ENCODE measurements at places on chromosomes 13 and 19.

DNA sequence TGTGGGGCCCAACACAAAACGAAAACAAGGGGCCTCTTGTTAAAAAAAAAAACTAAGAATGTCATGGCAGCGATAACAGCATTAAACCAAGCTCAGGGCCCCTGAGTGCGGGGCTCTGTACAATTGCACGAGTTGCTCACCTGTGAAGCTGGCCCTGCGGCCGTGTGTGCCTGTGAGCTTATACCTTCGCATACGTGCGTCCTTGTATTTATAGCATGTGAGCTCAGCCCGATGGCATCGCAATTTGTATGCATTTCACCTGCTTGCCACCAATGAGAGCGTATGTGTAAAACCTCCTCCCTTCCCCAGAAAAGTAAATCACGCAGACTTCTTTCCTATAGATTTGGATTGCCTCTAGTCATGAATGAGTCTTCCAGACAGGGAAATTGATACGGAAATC is 17.1 kb downstream of the HNRNPM start:
- H3K4me3 ChIP-seq, result no peak overlapping the region
- peaks cover 4% of the 10 kb centered on the region for H3K4me1 ChIP-seq

GRCh38 chr13:49914947-49915346 is 21.2 kb downstream of the SPRYD7 start:
- no peak overlapping the region for H3K4me3 ChIP-seq
- H3K36me3 ChIP-seq, result peaks cover 4% of the 10 kb centered on the region
- no peak for DNase-seq
- no peak overlapping the region for H3K27ac ChIP-seq
- H3K4me1 ChIP-seq, result no peaks in the 10 kb centered on the region
- no peaks in the 10 kb centered on the region for H3K27me3 ChIP-seq

GRCh38 chr19:40921005-40921897 is 39.2 kb upstream of the CYP2A7 start:
- H3K27ac ChIP-seq, result no peak overlapping the region
- DNase-seq, result no peak
- H3K36me3 ChIP-seq, result no peaks in the 10 kb centered on the region
- H3K4me1 ChIP-seq, result no peaks in the 10 kb centered on the region

DNA sequence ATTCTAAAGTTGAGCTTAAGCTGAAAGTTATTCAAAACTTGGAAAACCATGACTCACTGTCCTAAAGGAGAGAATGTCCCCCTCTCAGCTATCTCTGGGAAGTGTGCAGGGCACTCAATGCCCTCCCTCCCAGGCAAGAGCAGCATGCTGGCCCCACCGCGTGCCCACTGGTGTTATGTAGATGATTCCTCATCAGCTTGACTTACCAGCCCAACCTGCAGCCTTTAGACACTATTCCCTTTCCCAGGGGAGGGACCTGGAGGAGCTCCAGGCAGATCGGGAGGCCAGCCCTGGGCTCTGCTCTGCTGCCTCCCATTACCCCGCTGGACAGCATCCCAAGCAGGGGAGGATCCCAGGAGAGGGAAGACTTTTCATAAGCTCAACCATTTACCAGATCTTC is 124.6 kb downstream of the FGF14 start:
- H3K36me3 ChIP-seq, result no peaks in the 10 kb centered on the region
- no peaks in the 10 kb centered on the region for H3K4me1 ChIP-seq
- H3K27me3 ChIP-seq, result no peaks in the 10 kb centered on the region
- no peak overlapping the region for H3K27ac ChIP-seq

GRCh38 chr19:14061081-14061749 is 661 bp downstream of the PALM3 start:
- H3K4me3 ChIP-seq, result no peak overlapping the region
- H3K27ac ChIP-seq, result no peak overlapping the region
- H3K36me3 ChIP-seq, result no peaks in the 10 kb centered on the region
- no peak for DNase-seq
- no peaks in the 10 kb centered on the region for H3K4me1 ChIP-seq

DNA sequence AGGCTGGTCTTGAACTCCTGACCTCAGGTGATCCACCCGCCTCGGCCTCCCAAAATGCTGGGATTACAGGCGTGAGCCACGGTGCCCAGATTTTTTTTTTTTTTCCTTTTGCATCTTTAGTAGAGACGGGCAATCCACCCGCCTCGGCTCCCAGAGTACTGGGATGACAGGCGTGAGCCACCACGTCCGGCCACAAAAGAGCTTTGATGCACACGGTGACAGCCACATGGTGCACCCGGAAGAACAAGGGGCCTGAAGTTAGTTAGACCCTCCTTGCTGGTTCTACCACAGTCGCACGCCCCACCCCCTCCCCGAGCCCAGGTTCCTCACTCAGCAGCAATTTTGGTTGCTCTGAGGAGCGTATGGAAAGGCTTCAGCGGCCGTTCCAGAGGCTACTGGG is 54.2 kb upstream of the USE1 start:
- H3K27me3 ChIP-seq, result no peaks in the 10 kb centered on the region
- H3K36me3 ChIP-seq, result peaks cover 6% of the 10 kb centered on the region
- no peaks in the 10 kb centered on the region for H3K4me1 ChIP-seq
- H3K27ac ChIP-seq, result no peak overlapping the region

- no peaks in the 10 kb centered on the region for H3K27me3 ChIP-seq
- no peaks in the 10 kb centered on the region for H3K36me3 ChIP-seq
Measured at GRCh38 chr13:20411638-20412342, 113.9 kb downstream of the CRYL1 start.

- DNase-seq, result no peak
- H3K4me1 ChIP-seq, result no peaks in the 10 kb centered on the region
- H3K4me3 ChIP-seq, result no peak overlapping the region
- H3K27me3 ChIP-seq, result no peaks in the 10 kb centered on the region
Measured at GRCh38 chr13:62908321-62908720, 1492.7 kb upstream of the PCDH20 start.

DNA sequence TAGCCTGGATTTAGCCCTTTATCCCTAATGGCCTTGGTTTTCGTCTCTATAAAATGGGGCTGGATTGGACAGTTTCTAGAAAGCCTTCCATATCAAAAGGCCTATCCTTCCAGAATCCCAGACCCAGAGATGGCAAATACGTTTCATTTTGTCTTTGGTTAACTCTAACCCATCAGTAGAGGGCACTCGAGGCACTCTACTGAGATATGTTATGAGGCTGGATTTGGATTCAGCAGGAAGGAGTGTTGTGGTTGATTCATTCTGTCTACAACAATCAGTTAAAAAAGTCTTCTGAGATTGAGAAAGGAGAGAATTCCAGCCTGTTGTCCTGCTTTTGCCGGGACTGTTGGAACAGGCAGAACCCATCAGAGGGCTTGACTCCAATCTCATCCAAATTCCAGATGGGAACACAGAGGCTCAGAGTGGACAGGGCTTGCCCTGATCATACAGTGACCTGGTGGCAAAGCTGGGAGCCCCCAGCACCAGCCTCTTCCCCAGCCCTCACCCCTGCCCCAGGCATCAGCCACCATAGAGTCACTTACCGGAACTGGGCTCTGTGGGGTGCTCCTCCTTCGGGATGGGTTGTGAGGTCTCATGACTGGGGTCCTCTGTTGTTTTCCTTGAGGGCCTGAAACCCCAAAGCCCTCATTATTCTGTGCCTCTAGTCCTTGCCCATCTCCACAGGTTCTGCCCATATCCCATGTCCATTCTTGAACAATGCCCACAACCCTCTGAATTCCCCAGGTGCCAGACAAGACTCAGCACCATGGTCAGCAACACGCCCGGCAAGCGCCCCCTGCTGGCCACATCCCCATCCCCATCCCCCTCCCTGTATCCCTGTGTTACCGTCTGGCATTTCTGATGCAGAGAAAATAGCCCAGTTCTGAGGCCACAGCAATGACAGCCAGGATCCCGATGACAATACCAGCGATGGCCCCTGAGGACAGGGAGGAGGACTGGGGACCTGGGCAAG is 12.3 kb upstream of the ZNF180 start:
- no peak overlapping the region for H3K27ac ChIP-seq
- H3K36me3 ChIP-seq, result no peaks in the 10 kb centered on the region
- no peaks in the 10 kb centered on the region for H3K27me3 ChIP-seq
- DNase-seq, result no peak
- H3K4me1 ChIP-seq, result no peaks in the 10 kb centered on the region

DNA sequence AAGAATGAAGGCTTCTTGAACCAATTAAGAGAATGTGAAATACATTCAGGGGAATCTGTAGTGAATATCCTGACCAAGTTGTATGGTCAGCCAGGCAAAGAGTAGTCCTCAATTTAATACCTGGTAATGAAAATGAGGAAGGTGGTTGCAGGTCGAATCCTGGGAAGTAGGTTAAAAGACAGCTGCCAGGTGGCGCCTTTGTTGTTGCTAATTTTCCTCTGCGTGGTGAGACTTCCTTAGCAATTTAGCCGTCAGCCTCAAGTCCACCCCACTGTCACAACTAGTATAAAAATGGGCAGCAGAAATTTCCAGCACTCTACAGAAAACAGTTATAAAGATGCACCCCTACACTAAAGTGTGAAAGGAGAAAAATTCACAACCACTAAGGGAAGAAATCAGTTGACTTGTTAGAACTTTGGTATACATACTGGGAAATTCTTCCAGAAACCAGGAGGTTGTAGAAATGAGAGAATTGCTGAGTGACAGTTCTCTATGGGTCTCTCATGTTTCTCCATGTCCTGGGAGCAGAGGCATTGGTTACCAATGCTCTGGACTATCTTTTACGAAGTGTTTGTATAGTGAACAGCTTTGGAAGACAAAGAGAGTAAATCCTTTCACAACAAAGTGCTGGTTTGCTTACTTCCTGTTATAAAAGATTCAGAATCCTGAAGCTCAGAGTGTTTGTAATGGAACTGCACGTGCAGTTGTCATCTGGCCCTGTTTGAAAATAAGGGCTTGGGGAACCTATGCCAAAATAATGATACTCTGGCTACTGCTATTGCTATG is 235.9 kb downstream of the NHLRC3 start:
- DNase-seq, result no peak
- H3K36me3 ChIP-seq, result no peaks in the 10 kb centered on the region
- no peaks in the 10 kb centered on the region for H3K27me3 ChIP-seq
- H3K4me1 ChIP-seq, result peaks cover under 1% of the 10 kb centered on the region
- no peak overlapping the region for H3K27ac ChIP-seq

DNA sequence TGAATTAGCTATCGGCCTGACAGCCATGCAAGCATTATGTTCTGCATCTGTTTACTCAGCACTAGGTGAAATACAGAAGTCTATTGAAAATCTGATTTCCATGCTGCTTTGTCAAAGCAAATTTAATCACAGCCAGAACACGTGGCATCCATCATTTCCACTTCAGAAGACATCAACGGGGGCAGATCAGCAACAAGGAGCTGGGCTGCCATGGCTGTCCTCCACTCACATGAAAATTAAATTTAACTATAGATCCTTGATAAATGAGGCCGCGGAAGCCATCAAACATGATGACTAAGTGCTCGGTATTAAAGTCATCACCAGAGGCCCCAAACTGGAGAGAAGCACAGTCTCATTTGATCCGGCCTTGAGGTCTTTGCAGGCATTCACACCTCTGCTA is 443.5 kb downstream of the HS6ST3 start:
- no peaks in the 10 kb centered on the region for H3K27me3 ChIP-seq
- no peaks in the 10 kb centered on the region for H3K36me3 ChIP-seq
- H3K4me1 ChIP-seq, result no peaks in the 10 kb centered on the region
- no peak overlapping the region for H3K27ac ChIP-seq
- H3K4me3 ChIP-seq, result no peak overlapping the region

DNA sequence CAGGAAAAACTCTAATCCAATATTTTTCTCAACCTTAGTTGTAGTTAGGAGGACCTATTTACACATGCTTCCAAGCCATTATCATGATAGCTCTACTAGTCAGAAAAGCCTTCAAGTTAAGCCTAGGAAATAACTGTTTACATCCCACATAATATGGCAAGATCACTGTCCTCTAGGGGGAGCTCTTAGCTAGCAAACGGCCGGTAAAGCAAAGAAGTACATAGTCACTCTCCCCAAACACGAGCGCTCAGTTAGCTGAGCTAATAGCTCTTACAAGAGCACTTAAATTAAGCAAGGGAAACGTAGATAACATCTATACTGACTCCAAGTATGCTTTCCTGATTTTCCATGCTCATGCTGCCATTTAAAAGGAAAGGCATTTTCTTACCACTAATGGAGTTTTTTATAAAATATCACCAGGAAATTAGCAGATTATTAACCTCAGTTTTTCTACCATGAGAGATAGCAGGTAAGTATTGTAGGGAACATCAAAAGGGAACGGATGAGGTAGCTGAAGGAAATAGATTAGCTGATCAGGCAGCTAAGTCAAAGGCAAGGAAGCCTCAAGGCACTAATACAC is 100.6 kb upstream of the PABPC3 start:
- H3K4me1 ChIP-seq, result no peaks in the 10 kb centered on the region
- H3K27ac ChIP-seq, result no peak overlapping the region
- no peak overlapping the region for H3K4me3 ChIP-seq
- DNase-seq, result peak; percentile 63

GRCh38 chr19:31969016-31969415 is 376.4 kb upstream of the ZNF507 start:
- no peaks in the 10 kb centered on the region for H3K36me3 ChIP-seq
- no peak overlapping the region for H3K27ac ChIP-seq
- no peaks in the 10 kb centered on the region for H3K27me3 ChIP-seq
- H3K4me3 ChIP-seq, result no peak overlapping the region
- no peak for DNase-seq

DNA sequence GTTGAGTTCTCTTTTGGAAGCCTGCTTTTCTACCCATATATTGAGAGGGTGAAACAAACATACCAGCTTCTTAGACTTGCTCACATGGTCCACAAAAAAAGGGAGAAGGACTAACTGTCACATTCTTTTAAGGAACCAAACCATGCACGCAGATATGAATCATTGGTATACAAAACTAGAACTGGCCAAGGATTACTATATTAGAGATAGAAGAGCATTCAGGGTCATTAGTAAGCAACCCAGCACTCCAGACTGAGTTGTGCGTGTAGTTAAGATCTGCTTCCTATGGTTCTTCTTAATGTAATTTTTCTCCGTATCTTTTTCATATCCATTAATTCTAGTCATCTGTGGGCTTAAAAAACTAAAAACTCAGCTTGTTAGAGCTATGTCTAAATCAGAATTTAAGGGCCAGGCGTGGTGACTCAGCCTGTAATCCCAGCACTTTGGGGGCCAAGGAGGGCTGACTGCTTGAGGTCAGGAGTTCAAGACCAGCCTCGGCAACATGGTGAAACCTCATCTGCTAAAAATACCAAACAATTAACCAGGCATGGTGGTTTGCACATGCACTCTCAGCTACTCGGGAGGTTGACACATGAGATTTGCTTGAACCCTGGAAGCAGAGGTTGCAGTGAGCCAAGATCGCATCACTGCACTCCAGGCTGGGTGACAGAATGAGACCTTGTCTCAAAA is 19.6 kb downstream of the ALG5 start:
- no peak for DNase-seq
- peaks cover 4% of the 10 kb centered on the region for H3K36me3 ChIP-seq
- no peak overlapping the region for H3K27ac ChIP-seq

GRCh38 chr13:112999414-113000177 is 30.6 kb downstream of the MCF2L start:
- no peak overlapping the region for H3K4me3 ChIP-seq
- H3K27ac ChIP-seq, result no peak overlapping the region
- no peaks in the 10 kb centered on the region for H3K36me3 ChIP-seq
- H3K27me3 ChIP-seq, result no peaks in the 10 kb centered on the region
- DNase-seq, result no peak

- DNase-seq, result no peak
- no peaks in the 10 kb centered on the region for H3K36me3 ChIP-seq
Measured at GRCh38 chr19:12784871-12785430, 6.3 kb upstream of the JUNB start.

All from aorta (tissue), 5 donors.